Activated CD8-positive, alpha-beta memory T cell treated with anti-CD3 and anti-CD28 coated beads for 36 hours (primary cell): ENCODE measurements at places on chromosomes 16 and 17. TPM values are rescaled to one million over a fixed set of nuclear protein-coding genes. Genes with fewer than 3 reads are reported as not detected.

CIBAR2 gene
- not detected for total RNA-seq

NKD1 gene
- 1.9 TPM for total RNA-seq

IL17C gene
- total RNA-seq: not detected

KRTAP4-3 gene
- not detected for total RNA-seq

ACSM3 gene
- total RNA-seq: 10.7 TPM

SPATA22 gene
- not detected for total RNA-seq

HOXB4 gene
- 3.8 TPM for total RNA-seq

SPECC1 gene
- total RNA-seq: 13.9 TPM

FOXL1 gene
- not detected for total RNA-seq

PHOSPHO1 gene
- total RNA-seq: not detected

SEZ6 gene
- not detected for total RNA-seq

C1QTNF1 gene
- 0.19 TPM for total RNA-seq

TP53TG3B gene
- total RNA-seq: not detected

RNF222 gene
- total RNA-seq: not detected

HLF gene
- total RNA-seq: 0.36 TPM

ZNF263 gene
- total RNA-seq: 26.2 TPM

DNAH9 gene
- total RNA-seq: not detected

ZACN gene
- total RNA-seq: 3.0 TPM

DRC7 gene
- not detected for total RNA-seq

G6PC3 gene
- total RNA-seq: 37.8 TPM

EPOP gene
- 56.1 TPM for total RNA-seq

TLK2 gene
- total RNA-seq: 34.9 TPM

ATP2C2 gene
- not detected for total RNA-seq

KRT23 gene
- total RNA-seq: not detected

ZC3H7A gene
- total RNA-seq: 50.6 TPM

SRCIN1 gene
- 0.06 TPM for total RNA-seq

CA5A gene
- total RNA-seq: not detected

CCDC78 gene
- 8.6 TPM for total RNA-seq

PIMREG gene
- total RNA-seq: 2.9 TPM

SNF8 gene
- total RNA-seq: 144 TPM

ABCA9 gene
- total RNA-seq: not detected

SLC13A2 gene
- not detected for total RNA-seq

KRTAP9-2 gene
- total RNA-seq: not detected

PRAC1 gene
- not detected for total RNA-seq

KIF18B gene
- 34.1 TPM for total RNA-seq

TERB1 gene
- total RNA-seq: not detected

TPSAB1 gene
- total RNA-seq: not detected

PRDM7 gene
- not detected for total RNA-seq

UBE2I gene
- 249 TPM for total RNA-seq

VMO1 gene
- total RNA-seq: 0.32 TPM

CDH11 gene
- not detected for total RNA-seq

CFAP119 gene
- 5.3 TPM for total RNA-seq

CKLF gene
- 134 TPM for total RNA-seq

RPTOR gene
- 60.0 TPM for total RNA-seq

PYDC1 gene
- not detected for total RNA-seq
